Calu3 (cell line): ENCODE measurements at places on chromosomes 1 and 21. TPM values are rescaled to one million over a fixed set of nuclear protein-coding genes. Genes with fewer than 3 reads are reported as not detected.

DNA sequence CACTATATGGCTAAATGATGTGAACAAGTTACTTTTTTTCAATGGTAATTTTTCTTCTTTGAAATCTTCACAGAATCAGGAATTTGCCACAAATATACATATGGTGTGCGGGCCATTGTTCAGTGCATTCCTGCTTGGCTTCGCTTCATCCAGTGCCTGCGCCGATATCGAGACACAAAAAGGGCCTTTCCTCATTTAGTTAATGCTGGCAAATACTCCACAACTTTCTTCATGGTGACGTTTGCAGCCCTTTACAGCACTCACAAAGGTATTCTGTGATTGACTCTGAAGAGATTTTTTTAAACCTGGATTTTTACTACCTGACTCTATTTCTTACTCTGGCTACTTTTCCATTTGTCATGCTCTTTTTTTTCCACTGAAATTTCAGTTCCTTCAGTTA, 76.2 kb upstream of the KIAA1614 start:
- no peak for DNase-seq

Gene KCNE2
- not detected in 2 replicates for total RNA-seq

GRCh38 chr1:203324105-203325025, 19.0 kb downstream of the BTG2 start:
- no peak for DNase-seq

DNA sequence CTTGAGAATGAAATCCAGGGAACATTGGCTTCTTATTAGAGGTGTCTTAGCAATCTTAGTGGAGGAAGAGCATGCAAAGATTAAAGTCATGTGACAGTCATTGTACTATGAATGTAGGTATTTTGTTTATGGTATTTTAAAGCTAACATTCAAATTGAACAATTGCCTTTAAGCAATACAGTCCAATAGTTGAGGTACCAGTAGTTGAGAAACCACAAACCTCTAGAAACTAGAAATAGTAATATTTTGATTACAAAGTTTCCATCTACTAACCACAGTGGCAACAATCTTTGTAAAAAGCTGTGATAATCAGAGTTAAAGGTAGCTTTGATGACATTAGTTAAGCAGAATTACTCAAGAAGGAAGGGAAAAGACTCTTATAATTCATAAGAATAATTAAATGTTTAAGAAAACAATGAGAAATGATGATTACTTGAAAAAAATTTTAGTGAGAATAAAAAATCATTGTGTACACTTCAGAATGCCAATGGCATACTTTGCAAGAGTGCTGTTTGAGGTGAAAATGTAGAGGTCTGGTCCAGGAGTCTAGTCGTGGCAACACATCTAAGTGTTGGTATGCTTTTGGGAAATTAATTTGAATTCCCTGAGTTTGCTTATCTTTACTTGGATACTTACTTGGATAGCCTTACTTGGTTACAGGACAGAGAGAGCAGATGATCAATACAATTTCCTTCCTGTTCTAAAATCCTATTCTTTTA, 104.9 kb upstream of the PTGFR start:
- DNase-seq, result no peak

Gene CD247
- total RNA-seq, result 0.61 and 0.97 TPM in 2 replicates

Gene ACOT11
- total RNA-seq, result 10.4 TPM in 2 replicates

Gene SLAMF9
- not detected in 2 replicates for total RNA-seq

GRCh38 chr1:156337052-156337887, 822 bp downstream of the CCT3 start:
- no peak for DNase-seq

Gene TNFRSF14
- total RNA-seq, result 24.4 and 33.4 TPM in 2 replicates

DNA sequence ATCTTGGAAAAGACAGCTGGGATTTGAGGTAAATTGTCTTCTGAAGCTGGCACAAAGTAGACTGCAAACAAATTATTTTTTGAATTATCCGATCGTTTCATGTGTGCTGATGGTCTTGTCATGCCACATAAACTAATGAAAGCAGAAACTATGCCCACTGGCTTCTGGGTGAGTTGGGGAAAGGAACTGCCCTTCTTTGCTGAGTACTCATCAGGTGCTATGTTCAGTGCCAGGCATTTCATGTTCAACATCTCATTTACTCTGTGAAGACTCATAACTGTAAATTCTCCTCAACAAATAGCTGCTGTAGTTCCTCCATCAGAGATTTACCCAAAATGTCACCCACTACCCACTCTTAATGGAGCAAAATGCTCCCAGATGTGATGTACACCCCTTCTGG, 1.2 kb downstream of the TRIT1 start:
- no peak for DNase-seq

- DNase-seq, result no peak
Measured at GRCh38 chr1:201711811-201712210, 117.1 kb upstream of the IPO9 start.

Gene AADACL3
- not detected in 2 replicates for total RNA-seq

- peak; percentile 7 for DNase-seq
Measured at GRCh38 chr1:148353461-148354283, 129.4 kb downstream of the PPIAL4G start.

GRCh38 chr1:53686091-53686964, 52.6 kb downstream of the GLIS1 start:
- no peak for DNase-seq

- no peak for DNase-seq
Measured at GRCh38 chr1:205922806-205923205, 20.4 kb downstream of the SLC26A9 start.

Gene OR6N1
- not detected in 2 replicates for total RNA-seq

DNA sequence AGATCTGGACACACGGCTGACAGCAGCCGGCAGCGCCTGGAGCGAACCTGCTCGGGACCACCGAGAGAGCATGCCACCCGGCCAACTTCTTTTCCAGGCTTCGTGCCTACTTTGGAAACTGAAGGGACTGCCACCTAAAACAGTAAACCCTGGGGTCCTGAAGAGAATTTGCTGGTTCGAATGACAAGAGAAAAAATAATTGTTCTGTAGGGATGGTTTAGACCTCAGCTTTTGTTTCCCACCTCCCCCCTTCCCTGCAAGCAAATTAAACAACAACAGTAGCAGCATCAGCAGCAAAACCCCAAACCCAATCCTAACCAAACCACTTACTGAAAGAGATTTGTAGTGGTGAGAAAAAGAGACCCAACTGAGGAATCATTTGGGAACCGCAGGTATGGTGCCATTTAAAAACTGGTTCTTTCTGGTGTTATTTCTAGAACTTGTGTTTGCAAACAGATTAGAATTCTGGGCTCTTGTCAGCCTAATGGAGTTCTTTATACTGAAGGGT, 105.6 kb downstream of the LEPR start:
- DNase-seq, result no peak

GRCh38 chr1:164637461-164638375, 78.7 kb downstream of the PBX1 start:
- no peak for DNase-seq
